Endothelial cell of umbilical vein (primary cell): ENCODE measurements at places on chromosomes 6 and 20. TPM values are rescaled to one million over a fixed set of nuclear protein-coding genes. Genes with fewer than 3 reads are reported as not detected.

Gene C6orf47
- total RNA-seq = 12.8 and 15.0 TPM in 2 replicates

Gene KIFC1
- 63.4 and 65.9 TPM in 2 replicates for total RNA-seq

DNA sequence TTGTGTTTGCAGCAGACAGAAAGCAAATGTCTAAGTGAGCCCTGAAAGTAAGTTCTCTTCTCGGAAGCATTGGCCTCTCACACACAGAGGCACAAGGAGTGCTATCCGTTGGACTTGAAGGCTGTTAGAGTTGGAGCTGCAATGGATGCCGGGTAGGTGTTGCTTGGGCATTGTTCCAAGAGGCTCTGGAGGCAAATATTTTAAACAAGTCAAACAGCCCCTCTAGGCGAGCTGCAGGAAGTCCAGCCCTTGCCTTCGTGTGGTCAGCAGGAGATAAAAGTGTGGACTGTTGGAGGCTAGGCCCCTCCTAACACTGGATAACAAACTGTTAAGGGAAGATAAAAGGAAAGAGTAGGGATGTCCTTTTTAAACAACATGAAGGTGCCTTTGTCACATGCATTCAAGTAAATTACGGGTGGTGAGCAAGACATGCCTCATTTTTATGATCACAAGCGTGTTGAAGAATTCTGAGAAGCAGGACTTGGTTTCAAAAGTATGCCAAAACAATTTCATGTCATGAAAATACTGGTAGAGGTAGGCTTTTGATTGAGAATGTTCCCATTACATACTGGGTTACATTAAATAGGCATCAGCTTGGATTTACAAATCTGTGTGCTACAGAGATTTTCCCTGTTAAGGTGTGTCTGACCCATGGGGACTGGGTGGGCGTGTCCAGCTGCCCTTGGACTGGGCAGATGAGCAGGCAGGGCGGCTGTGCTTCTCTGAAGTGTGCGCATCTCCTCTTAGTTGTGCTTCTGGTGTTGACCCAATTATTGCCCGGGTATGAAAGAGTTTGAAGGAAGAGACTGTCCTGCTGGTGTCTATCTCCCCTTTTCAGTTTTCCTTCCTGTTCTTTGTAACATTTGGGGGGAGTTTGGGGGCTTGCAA is 57.5 kb downstream of the RREB1 start:
- DNase-seq = no peak

DNA sequence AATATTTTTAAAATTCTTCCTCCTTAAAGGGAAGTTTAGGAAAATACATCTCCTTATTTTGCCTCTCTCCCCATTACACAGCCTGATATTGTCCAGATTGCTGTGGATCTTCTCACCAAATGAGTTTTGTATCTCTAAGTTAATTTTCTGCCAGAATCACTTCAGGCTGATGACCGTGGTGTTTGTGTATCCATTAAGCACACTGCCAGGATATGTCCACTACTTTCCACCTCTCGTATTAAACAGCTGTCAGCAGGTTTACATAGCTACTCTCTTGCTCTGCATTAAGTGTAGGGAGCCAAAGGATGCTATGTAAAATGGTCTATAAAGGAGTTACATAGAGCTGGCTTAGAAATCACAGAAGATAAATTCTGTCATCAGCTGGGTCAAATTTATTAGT is 201.1 kb downstream of the ZFAND3 start:
- DNase-seq = no peak

DNA sequence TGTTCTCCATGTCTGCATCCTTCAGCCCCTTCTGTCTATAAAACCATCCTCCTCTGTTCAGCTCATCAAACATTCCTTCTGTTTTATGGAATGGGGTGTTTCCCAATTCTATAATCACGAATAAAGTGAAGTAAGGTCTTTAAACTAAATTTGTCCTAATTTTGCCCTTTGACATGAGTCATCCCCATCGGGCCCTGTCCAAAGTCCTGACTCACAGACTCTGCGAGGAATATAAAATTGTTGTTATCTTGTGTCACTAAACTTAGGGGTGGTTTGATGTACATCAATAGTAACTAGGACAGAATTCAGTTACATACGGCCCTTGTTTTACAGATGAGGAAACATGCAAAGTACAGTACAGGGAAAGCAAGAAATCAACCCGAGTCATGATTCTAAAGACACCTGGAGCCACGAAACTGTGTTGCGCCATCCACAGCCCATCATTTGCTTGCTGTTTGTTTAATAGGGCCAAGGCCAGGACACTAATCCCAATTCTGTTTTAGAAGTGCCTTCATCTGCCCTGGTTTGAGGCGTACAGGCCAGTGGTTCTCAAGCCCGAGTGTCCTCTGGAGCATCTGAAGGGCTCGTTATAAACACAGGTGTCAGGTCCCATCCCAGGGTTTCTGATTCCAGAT is 2.8 kb downstream of the ACSS1 start:
- no peak for DNase-seq

DNA sequence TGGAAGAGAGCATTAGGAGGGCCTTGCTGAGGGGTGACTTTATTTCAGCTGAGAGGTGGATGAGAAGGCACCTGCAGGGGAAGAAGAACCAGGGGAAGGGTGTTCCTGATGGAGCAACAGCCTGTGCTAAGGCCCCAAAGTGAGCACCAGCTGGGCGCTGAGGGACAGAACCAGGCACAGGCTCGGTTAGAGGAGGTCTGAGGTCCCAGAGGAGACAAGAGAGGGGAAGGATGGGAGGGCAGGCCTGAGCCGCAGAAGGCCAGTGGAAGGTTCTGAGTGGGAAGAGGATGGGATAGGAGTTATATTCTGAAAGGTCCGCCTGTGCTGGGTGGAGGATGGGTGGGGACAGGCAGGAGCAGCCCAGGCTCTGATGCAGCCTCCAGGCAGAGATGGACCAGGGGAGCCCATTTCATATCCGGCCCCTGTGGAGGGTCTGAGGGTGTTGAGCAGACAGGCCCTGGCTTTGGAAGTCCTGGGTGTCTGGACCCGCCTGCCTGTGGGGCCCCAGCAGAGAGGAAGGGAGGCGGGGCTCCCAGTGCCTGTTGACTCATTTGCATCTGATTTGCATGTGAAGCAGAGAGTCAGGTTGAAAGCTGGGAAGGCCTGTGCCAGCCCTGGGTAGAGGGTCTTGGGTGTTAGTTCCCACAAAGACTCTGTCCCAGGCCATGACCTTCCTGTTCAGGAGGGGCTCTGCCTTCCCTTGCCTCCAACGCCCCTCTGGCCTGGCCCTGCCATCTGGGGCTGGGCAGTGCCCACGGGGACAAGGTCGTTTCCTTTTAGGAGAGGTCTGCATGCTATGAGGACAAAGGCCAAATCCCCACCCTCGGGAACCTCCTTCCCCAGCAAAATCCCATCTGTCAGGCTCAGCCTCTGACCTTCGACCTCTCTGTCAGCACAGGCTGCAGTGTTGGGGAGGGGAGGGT is 10.6 kb upstream of the FAM110A start:
- no peak for DNase-seq
